ENCODE measurements at places on chromosomes 1 and 21. TPM values are rescaled to one million over a fixed set of nuclear protein-coding genes. Genes with fewer than 3 reads are reported as not detected.

Gene FAM89A
- total RNA-seq, result 47.5 TPM

DNA sequence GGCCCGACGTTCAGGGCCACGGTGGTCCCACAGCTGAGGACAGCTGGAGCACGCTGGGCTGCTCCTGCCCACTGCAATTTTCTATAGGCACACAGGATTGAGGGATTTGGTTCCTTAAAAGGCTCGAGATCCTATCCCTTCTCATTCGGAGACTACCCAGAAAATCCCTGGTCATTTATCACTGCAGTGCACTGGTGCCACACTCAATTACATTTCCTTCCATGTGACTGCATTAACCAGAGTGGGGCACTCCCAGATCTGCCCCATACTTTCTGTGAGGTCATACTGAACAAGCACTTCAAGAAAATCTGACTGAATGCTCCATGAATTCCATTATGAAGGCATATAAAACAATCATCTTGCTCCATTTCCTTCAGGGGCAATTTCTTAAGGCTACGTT, 49.8 kb upstream of the KCNE1 start:
- H3K27ac ChIP-seq, result no peak overlapping the region
- peaks cover 8% of the 10 kb centered on the region for H3K4me1 ChIP-seq
- H3K27me3 ChIP-seq, result no peaks in the 10 kb centered on the region
- no peak overlapping the region for H3K4me3 ChIP-seq
- H3K36me3 ChIP-seq, result no peaks in the 10 kb centered on the region

- H3K27ac ChIP-seq, result no peak overlapping the region
- no peaks in the 10 kb centered on the region for H3K36me3 ChIP-seq
- no peak overlapping the region for H3K4me3 ChIP-seq
- no peaks in the 10 kb centered on the region for H3K4me1 ChIP-seq
These were observed 31.0 kb upstream of the LRRC52 start for GRCh38 chr1:165512816-165513215.

DNA sequence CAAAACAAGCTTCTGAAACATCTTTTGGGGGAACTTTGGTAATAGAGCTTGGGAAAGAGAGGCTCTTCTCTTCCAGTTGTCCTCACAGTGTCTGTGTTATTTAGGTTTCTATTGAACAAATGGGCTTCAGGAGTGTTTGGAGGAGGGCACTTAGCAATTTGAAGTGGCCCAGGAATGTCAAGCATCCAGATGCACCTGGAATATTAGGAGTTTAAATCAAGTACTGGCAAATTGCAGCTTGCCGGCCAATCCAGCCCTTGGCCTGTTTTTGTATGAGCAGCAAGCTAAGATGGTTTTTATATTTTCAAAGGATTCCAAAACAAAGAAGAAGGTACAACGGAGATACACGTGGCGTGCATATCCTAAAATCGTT, 94.7 kb downstream of the CCDC185 start:
- DNase-seq, result no peak
- H3K27me3 ChIP-seq, result no peaks in the 10 kb centered on the region
- H3K4me1 ChIP-seq, result no peaks in the 10 kb centered on the region

Gene DNAJC8
- total RNA-seq, result 65.2 TPM

Gene RHD
- not detected for total RNA-seq

Gene CYP4A11
- total RNA-seq, result not detected

GRCh38 chr1:178536844-178537371, 24.0 kb downstream of the TEX35 start:
- no peaks in the 10 kb centered on the region for H3K27me3 ChIP-seq
- no peaks in the 10 kb centered on the region for H3K36me3 ChIP-seq
- H3K4me3 ChIP-seq, result no peak overlapping the region
- no peaks in the 10 kb centered on the region for H3K4me1 ChIP-seq
- H3K27ac ChIP-seq, result no peak overlapping the region
- no peak for DNase-seq

Gene PRELP
- total RNA-seq, result 142 TPM

DNA sequence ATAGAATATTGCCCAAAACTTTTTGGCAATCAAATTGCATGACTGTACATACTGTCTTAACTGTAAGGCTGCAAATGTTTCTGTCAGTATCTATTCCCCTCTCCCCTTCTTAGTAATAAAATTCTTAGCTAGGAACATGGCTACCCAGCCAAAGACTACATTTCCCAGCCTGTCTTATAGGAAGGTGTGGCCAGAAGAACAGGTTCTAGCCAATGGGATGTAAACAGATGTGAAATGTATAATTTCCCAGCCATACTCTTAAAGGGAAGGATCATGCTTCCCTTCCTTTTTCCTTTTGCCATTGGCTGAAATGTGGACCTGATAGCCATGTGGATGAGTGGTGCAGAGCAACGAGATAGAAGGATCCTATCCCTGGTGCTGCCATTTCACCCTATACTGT, 7.0 kb upstream of the HIVEP3 start:
- H3K36me3 ChIP-seq, result no peaks in the 10 kb centered on the region
- H3K27ac ChIP-seq, result no peak overlapping the region
- no peaks in the 10 kb centered on the region for H3K27me3 ChIP-seq
- H3K4me3 ChIP-seq, result no peak overlapping the region

DNA sequence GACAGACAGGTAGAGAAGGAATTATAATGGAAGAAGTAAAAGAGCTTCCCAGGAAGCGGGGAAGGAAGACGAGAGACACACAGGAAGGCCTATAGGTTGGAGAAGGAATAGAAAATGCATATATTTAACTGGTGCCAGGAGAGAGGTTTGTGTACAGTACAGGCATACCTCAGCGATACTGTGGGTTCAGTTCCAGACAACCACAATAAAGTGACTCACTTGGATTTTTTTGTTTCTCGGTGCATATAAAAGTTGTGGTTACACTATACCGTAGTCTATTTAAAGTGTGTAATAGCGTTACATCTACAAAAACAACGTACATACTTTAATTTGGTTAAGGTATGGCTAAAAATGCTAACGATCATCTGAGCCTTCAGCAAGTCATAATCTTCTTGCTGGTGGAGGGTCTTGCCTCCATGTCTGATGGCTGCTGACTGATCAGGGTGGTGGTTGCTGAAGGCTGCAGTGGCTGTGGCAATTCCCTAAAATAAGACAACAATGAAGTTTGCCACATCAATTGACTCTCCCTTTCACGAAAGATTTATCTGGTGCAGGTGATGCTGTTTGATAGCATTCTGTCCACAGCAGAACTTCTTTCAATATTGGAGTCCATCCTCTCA, 16.0 kb downstream of the YARS1 start:
- H3K4me3 ChIP-seq, result no peak overlapping the region
- no peaks in the 10 kb centered on the region for H3K27me3 ChIP-seq
- DNase-seq, result no peak
- peaks cover 65% of the 10 kb centered on the region for H3K36me3 ChIP-seq
- no peaks in the 10 kb centered on the region for H3K4me1 ChIP-seq
- H3K27ac ChIP-seq, result no peak overlapping the region

GRCh38 chr1:32870615-32871363, at the start of gene FNDC5:
TSS of gene FNDC5 (minus strand) at chr1:32870912.
- no peaks in the 10 kb centered on the region for H3K36me3 ChIP-seq
- H3K4me1 ChIP-seq, result peaks cover 24% of the 10 kb centered on the region
- peak within 1 kb of the TSS; percentile 56 for H3K4me3 ChIP-seq
- no peak for DNase-seq

DNA sequence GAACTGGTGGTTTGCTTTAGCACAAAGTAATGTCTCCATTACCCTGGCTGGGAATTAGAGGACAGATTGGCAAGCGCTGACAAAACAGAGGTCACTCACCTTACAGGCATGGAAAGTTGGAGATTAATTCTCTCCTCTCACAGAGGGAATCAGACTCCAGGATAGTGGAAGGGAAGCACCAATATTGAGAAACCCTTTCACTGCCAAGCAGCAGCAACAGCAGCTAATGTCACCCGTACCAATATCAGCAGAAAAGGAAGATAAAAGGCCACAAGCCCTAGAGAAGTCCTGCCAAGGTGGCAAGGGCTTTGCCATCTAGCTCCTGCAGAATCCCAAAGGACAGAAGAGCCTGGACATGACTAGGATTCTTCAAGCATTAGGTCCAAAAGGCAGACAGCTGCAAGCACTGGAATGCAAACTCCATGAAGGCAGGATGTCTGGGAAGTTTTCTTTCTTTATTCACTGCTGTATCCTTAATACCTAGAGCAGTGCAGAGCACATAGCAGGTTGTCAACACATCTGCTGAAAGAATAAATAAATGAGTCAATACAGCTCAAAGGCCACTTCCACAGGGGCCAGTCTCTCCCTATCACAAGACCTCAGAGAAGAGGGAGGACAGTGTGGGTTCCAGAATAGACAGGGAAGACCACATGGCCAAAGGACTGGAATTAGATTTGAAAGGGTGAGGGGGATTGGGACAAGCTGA, 57.2 kb downstream of the ERI3 start:
- H3K27me3 ChIP-seq, result no peaks in the 10 kb centered on the region
- no peak for DNase-seq
- no peak overlapping the region for H3K27ac ChIP-seq
- no peaks in the 10 kb centered on the region for H3K4me1 ChIP-seq
- H3K36me3 ChIP-seq, result peaks cover 64% of the 10 kb centered on the region

Gene PTPRC
- 21.3 TPM for total RNA-seq

Gene FAM163A
- not detected for total RNA-seq

Gene CHODL
- total RNA-seq, result not detected

- no peak for DNase-seq
- H3K4me3 ChIP-seq, result no peak overlapping the region
- no peaks in the 10 kb centered on the region for H3K36me3 ChIP-seq
- H3K4me1 ChIP-seq, result no peaks in the 10 kb centered on the region
- H3K27ac ChIP-seq, result no peak overlapping the region
- no peaks in the 10 kb centered on the region for H3K27me3 ChIP-seq
These were observed 10.7 kb downstream of the AK5 start for GRCh38 chr1:77292551-77292950.

GRCh38 chr1:169103480-169103893, 3.0 kb upstream of the ATP1B1 start:
- no peaks in the 10 kb centered on the region for H3K36me3 ChIP-seq
- H3K27ac ChIP-seq, result peak overlapping the region; percentile 35
- no peaks in the 10 kb centered on the region for H3K27me3 ChIP-seq

- no peak overlapping the region for H3K4me3 ChIP-seq
- no peaks in the 10 kb centered on the region for H3K27me3 ChIP-seq
- no peaks in the 10 kb centered on the region for H3K4me1 ChIP-seq
- no peak for DNase-seq
- H3K27ac ChIP-seq, result no peak overlapping the region
These were observed 102.0 kb downstream of the CYYR1 start for GRCh38 chr21:26471099-26471471.
